NCI-H2107 (cell line): ENCODE measurements at places on chromosomes 11 and 22.

DNA sequence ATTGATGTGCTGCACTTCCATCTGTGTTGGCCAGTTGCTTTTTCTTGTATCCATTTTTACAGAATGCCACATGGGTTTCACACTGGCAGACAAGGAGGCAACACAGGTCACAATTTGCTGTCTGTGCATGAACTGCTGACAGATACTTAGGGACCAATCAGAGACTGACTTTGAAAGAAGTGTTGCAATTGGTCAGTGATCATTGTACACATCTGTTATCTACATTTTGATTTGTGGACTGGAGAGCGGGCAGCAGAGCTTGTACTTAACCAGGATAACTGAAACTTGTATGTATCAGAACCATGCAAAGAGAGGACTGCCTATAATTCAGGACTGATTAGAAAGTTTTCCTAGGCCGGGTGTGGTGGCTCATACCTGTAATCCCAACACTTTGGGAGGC, 21.8 kb downstream of the PRR5 start:
- no peak for DNase-seq

DNA sequence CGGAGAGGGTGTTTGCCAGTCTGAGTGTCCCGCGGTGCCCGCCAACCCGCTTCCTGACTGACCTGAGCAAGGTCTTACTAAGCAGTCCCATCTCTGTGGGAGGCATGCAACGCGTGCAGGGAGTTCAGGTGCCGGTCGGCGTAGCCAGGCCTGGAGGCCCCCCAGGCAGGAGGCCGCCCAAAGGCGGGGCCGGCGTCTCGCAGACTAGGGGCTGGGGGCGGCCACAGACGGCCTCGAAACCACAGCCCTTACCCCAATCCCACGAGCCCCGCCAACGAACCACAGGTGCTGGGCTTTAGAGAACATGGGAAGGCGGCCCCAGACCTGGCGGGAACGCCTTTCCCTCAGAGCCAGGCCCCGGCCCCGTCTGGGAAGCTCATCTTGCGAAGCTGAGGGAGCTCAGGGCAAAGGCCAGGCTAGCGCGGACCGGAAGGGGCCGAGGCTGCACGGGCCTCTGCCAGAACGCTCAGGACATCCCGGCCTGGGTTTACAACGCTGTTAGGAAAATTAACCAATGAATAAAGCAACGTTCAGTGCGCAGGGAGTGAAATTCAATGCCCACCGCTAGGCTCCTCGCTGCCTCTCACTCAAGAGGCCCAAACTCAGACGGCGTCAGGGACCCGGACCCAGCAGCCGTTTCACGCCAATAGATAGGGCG, 2.1 kb upstream of the MTFP1 start:
- no peak for DNase-seq

DNA sequence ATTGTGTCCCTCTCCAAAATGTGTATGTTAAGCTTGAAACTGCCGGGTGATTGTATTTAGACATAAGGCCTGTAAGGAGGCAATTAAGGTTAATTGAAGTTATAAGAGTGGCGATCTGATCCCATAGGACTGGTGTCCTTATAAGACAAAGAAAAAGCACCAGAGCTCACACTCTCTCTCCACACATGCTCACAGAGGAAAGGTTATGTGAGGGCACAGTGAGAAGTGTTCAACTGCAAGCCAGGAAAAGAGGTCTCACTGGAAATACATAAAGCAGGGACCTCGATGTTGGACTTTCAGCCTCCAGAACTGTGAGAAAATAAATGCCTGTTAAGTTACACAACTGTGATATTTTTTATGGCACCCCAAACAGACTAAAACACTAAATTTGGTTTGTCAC, 1233.8 kb upstream of the CNTN5 start:
- DNase-seq: no peak

- no peak for DNase-seq
Observed at GRCh38 chr11:113189909-113190667, 124.3 kb upstream of the TTC12 start.

GRCh38 chr11:74397501-74398243, 561 bp downstream of the PGM2L1 start:
- no peak for DNase-seq

- no peak for DNase-seq
Observed at GRCh38 chr11:65801153-65801987, 14.5 kb downstream of the OVOL1 start.

DNA sequence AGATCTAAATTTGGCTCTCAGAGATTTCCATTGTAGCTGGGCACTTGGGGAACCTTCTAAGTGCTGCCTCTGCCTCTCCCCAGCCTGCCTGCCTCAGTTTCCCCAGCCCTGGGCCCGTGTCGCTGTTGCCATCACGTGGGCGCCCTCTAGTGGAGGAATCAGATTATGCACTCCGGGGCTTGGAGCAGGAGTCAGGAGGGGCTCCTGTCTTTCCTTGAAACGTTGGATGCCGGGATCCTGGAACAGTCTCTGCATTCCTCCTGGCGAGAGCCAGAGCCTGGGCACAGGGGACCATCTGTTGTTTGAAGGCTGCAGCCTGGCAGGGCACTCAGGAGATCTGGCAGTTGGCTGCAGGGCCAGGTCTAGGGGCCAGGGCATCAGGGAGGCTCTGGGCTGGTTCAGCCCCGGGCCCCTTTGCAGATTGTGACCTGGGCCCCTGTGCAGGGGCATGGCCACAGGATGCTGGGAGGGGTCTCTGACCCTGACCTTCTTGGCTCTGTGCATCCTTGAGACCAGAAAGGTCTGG, 71.6 kb downstream of the LRP5 start:
- DNase-seq: no peak

DNA sequence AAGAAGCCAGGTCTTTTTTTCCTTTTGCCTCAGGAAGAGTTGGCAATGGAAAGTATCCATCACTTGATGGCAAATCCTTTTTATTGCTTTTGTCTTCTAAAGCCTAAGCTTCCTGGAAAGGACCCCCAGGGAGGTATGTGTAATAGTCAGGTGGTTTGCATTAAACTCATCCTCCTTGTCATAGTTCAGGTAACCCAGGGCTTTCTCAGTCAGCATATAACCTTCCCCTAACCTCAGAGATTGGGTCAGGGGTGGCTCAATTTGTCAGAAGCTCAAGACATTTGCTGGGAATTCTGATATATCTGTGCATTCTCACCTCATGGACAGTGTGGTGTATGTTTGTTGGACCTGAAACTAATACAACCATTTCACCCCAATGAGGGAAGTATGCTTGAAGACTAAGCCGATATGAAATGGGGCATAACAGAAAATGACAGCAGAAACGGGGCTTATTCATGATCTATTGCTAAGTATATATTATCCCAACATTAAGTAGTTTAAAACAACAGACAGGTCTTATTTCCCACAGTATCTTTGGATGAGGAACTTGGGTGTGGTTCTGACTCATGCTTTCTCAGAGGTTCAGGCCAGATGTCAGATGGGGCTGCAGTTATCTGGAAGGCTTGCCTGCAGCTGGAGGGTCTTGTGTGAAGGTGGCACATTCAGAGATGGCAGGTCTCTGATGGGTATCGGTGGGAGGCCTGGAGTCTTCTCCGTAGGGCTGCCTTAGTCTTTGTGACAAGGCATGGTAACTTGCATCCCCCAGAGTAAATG, 135.8 kb upstream of the SPON1 start:
- no peak for DNase-seq

DNA sequence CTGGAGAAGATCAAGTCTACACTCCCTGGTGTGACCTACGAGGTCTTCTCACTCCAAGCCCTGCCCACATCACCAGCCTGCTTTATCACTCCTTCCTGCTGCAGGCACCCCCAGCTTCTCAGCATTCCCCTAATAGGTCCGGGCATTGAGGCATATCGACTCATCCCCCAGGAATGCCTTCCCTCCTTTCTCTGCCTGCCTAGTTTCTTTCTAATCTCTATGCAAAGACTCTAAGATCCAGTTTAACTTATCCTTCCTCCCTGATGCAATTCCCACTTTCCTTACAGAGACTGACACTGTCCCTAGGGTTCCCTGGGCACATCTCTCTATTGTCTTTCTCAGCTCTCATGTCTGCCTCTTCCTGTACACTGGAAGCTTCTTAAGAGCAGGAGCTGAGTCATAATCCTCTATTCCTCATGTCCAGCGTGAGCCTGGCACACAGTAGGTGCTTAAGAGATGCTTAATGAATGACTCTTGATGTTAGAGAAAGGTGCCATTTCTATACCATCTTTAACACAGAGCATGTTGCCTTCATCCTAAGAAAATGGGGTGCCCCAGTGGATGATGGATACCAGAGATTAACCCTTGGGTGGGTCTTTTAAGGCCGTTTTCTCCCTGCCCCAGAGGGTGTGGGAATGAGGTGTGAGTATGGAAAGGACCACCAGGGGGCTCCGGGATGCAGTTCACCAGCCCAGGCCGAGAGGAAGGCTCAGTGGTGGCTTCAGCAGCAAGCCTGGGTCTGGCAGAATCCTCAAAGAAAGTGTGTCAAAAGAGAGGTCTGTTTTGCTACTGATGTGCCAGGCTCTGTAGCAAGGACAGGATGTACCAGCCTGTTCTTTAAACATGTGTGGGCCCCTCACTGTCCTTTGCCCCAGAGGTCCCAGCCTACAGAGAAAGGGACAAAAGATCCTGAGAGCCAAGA, 34.7 kb downstream of the PARVA start:
- DNase-seq: peak; percentile 30

- no peak for DNase-seq
Observed at GRCh38 chr11:21771097-21771496, 421.8 kb upstream of the ANO5 start.

- no peak for DNase-seq
Observed at GRCh38 chr11:116043857-116044256, 539.6 kb upstream of the CADM1 start.

- no peak for DNase-seq
Observed at GRCh38 chr22:49418341-49418894, 409.3 kb downstream of the BRD1 start.

GRCh38 chr22:23882370-23882769, 11.8 kb upstream of the MIF start:
- no peak for DNase-seq

DNA sequence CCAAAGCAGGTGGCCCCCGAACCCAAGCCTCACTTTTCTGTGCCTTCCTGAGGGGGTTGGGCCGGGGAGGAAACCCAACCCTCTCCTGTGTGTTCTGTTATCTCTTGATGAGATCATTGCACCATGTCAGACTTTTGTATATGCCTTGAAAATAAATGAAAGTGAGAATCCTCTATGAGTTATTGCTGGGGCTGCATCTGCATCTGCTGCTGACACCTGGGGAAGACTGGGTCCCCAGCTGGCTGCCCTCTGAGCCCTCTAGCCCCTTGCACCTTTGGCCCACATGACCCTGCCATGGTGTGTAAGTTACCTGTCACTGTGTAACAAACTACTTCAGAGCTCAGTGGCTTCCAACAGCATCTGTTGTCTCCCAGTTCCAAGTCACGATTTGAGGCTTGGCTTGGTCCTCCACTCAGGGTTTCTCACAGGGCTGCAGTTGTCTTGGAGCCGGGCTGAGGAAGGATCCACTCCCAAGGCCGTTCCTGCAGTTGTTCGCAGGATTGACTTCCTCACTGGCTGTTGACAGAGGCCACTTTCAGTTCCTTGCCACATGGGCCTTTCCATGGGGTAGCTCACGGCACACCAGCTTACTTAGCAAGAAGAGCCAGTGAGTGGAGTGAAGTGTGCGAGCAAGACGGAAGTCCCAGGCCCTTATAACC, 13.5 kb upstream of the UVRAG start:
- DNase-seq: no peak

GRCh38 chr11:31720225-31720624, 90.9 kb downstream of the PAX6 start:
- DNase-seq: no peak

- DNase-seq: no peak
Observed at GRCh38 chr11:134170177-134170918, 53.4 kb downstream of the NCAPD3 start.

- DNase-seq: no peak
Observed at GRCh38 chr11:42596576-42597145, 715.1 kb upstream of the API5 start.

DNA sequence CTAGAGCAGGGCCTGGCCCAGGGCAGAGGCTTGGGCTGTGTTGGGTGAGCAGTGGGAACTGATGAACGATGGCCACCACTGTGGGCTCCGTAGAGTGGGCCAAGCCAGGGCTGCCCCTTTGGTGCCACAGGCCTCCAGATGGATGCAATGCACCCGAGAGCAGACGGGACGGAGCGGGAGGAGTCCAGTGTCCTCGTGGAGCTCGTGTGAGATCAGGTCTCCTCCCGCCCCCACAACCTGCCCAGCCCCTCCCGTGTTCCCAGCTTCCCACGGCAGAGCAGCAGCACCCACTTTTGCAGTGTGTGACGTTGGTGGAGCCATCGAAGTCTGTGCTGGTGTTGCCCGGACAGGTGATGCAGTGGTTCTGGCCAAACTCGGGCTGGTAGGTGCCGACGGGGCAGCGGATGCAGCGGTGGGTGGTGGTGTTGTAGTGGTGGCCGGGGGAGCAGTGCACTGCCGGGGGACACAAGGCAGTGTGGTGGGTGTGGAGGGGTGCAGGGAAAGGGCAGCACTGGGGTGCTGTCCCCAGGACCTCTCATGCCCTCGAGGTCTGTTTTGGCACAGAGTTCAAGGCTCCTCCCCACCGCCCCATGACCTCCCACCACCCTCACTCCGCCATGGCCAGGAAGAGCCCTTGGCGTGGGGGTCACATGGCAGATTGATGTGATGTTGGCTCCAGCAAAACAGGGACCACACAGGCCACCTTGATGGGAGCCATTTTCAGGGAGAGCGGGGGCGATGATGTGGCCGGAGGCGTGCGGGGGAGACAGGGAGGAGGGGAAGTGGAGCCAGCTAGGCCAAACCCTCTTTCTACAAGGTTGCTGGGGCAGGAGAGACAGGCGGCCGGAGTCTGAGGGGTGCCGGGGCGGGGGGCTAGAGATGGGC, 23.9 kb upstream of the TTLL12 start:
- DNase-seq: no peak

- no peak for DNase-seq
Observed at GRCh38 chr22:26502688-26503561, 9.3 kb downstream of the TFIP11 start.

DNA sequence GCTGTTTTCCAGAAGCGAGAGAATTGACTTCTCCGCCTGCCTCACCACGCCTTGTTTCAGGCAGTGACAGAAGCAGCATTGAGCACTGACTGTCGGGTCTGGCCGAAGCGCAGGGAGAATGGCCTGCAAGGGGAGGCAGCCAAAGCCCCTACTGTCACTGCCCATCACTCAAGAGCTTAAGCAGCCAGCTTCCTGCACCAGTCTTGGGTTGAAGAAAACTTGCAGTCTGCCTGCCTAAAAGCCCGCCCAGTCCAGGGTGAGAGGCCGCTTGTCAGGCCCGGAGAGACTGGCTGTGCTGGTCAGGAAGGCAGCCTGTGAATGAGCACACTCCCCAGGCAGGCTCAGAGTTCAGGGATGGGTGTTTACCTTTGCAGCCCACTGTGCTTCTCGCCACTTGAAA, 108.3 kb downstream of the PKNOX2 start:
- DNase-seq: no peak

GRCh38 chr22:25008666-25009065, 56.1 kb downstream of the KIAA1671 start:
- no peak for DNase-seq

DNA sequence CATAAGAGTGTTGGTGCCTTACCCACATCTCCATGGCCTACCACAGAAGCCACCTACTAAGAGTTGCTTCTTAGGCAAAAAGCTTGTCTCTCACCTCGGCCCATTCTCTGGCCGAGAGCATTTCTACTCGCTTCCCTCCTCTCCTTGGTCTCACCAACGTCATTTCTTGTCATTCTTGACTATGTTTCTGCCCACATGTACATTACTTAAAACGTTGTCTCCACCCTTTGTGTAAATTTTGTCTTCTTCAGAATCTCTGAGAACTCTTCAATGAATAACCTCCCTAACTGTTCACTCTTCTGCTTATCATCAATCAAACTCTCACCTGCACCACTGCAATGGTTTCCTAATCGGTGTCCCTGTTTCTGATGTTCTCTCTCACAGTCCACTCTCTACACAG, 20.1 kb downstream of the SOX6 start:
- no peak for DNase-seq
